ENCODE measurements at places on chromosomes 2 and 18.

DNA sequence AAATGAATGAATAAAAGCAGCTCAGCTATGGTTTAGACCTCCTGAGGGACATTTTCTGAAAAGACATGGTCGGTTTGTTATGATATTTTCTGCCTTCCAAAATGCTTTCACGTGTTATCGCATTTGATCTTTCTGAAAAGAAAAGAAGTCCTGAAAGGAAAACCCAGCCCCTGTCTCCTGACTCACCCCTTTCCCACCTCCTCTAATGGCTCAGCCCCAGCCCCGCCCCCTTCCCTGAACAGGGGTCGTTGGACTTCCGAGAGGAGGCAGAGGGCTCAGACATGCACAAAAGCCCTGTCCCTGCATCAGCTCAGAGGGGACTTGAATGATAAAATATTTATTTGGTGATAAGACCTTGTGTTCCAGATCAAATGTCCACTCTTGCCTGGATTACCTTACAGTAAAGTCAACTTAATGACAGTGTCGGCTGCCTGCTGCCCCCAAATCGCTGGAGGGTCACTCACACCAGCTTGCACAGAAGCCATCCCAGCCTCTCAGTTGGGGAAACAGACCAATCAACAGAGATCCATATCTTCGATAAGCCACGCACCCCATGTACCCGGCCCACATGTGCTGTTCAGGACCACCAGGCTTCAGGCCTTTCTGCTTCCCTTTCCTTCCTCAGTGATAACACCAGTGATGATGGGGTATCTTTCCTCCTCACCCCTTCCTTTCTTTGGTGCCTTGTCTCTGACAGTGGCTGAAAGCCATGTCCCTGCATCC is 69.6 kb downstream of the CLHC1 start:
- no peak overlapping the region for H3K27ac ChIP-seq
- H3K27me3 ChIP-seq = no peaks in the 10 kb centered on the region
- DNase-seq = no peak
- peaks cover 3% of the 10 kb centered on the region for H3K4me1 ChIP-seq

- H3K4me1 ChIP-seq = no peaks in the 10 kb centered on the region
- DNase-seq = no peak
- no peak overlapping the region for H3K4me3 ChIP-seq
- no peak overlapping the region for H3K27ac ChIP-seq
Observed at GRCh38 chr2:6452702-6453481, 412.8 kb downstream of the CMPK2 start.

GRCh38 chr2:230569298-230569697 is 143.3 kb upstream of the CAB39 start:
- no peak overlapping the region for H3K27ac ChIP-seq
- peaks cover 27% of the 10 kb centered on the region for H3K36me3 ChIP-seq
- peaks cover under 1% of the 10 kb centered on the region for H3K4me1 ChIP-seq
- H3K27me3 ChIP-seq = no peaks in the 10 kb centered on the region

DNA sequence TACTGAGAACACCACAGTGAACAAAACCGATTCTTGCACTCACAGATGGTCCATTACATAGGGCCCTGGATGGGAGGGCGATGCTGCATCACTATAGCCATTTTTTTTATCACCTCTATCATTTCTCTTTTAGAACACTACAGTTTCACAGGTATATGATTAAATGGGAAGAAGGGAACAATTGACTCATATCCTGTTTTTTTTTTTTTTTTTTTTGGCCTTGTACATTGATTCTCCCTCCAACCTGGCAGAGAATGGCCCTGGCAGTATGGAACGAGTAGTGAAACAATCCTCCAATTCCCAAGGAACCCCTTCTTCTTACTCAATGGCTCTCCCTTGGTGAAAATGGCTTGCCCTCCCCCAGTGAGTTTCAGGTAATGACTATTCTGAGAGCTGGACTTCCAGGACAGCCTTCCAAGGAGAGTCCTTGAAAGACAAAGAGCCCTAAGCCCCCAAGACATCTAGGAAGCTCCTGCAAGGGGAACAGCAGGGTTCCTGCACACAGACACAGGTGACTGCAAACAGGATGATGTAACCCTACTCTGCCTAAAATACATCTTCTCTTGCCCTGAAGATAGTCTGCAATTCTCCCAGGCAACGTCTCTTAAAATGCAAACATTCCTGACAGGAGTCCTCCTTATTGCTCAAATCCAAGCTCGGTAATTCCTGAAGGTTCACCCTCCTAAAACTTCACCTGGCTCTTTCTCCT is 405.4 kb downstream of the SETBP1 start:
- no peak for DNase-seq
- peaks cover 2% of the 10 kb centered on the region for H3K27me3 ChIP-seq
- no peak overlapping the region for H3K27ac ChIP-seq

DNA sequence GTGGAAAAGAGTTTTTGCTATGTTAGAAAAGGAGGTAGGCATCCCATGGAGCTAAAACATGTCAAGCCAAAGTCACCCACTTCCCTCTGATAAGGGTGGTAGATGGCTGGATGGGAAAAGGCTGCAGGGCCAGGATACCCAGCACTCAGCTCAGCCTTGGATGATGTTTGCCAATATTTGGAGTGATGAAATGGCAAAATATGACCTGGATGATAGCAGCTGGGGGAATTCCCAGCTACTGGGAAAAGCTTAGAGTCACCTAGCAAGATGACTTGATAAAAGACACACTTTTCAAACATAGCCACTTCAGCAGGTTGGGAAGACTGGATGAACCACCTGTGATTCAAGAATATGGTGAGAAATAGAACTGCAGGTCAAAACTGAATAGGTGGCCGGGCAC is 10.1 kb downstream of the RFX8 start:
- no peak overlapping the region for H3K27ac ChIP-seq
- no peak for DNase-seq
- H3K36me3 ChIP-seq = peaks cover 8% of the 10 kb centered on the region

GRCh38 chr2:11254100-11254536 is 90.3 kb downstream of the ROCK2 start:
- no peaks in the 10 kb centered on the region for H3K4me1 ChIP-seq
- H3K27me3 ChIP-seq = no peaks in the 10 kb centered on the region
- no peak overlapping the region for H3K27ac ChIP-seq
- H3K4me3 ChIP-seq = no peak overlapping the region

DNA sequence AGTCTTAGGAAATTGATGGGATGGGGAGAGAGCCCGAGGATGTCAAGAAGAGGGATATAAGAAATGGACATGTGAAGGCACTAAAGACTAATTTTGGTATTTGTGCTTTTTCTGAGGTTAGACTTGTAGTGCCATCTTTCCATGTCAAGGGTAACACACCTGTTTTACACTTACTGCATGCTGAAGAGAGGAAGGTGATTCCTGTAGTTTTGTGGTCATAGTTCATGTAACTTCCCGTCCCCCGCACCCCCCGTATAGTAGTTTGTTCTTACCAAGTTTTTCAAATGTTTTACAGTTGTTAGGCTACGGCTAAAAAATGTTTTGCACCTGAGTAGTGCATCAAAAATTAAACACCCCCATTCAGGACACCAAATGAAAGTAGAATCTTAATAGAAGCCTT is 73.8 kb downstream of the CLIP4 start:
- no peaks in the 10 kb centered on the region for H3K27me3 ChIP-seq
- H3K4me1 ChIP-seq = peaks cover 13% of the 10 kb centered on the region
- DNase-seq = peak; percentile 51
- peaks cover 19% of the 10 kb centered on the region for H3K36me3 ChIP-seq
- no peak overlapping the region for H3K4me3 ChIP-seq

DNA sequence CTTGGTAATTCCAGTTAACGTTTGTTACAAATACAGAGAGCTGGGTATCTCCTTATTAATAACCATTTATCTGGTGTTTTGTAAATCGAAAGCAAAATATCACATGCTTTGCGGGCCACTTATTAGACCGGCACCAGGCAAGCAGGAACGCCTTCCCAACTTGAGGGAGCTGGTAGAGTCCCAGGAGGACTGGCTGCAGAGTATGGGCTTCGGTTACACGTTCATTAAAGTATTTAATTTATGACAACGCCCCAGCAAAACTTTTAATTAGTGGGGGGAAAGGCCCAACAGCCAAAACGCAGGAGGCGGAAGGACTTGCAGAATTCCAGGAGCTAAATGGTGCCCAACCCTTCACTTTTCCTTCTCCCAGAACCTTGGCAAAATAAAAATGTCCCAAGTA is 3.7 kb downstream of the SMAD7 start:
- H3K4me3 ChIP-seq = peak overlapping the region; percentile 93
- DNase-seq = no peak
- H3K27ac ChIP-seq = no peak overlapping the region
- H3K27me3 ChIP-seq = no peaks in the 10 kb centered on the region

DNA sequence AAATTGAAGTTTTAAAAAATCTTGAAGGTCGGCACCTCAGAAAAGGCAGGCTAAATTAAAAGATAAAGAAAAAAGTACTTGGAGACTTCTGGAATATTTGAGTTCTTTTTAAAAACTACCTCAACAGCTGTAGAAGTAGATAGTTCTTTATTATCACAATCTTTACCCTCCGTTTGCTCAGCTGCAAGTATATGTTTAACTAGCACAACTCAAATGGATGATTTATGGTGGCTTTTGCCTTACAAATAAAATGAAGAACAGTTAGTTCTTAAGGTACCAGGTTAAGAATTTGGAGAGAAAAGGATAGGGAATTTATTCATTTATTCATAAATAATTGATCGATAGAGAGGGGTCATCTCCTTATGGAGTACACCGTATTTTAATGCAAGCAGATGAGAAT is 237.6 kb upstream of the FOSL2 start:
- no peak overlapping the region for H3K4me3 ChIP-seq
- peaks cover 20% of the 10 kb centered on the region for H3K36me3 ChIP-seq
- DNase-seq = no peak
- no peaks in the 10 kb centered on the region for H3K27me3 ChIP-seq
- H3K27ac ChIP-seq = no peak overlapping the region

DNA sequence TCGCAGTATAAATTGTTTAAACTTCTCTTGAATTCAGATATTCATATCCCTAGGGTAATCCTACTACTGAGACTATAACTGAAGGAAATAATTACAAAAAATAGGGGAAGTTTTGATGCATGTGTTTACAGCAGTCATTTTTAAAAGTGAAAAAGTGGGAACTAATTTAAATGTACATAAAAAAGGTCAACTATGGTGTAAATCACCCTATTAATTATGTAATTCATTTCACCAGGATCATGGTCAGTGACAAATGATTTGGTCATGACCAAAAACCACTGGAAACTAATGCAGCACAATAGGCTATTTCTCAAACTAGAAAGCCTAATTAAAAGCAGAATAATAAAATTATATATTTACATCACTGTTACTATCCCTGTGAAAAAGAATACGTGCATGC is 5.0 kb upstream of the CNGA3 start:
- H3K27me3 ChIP-seq = peaks cover 47% of the 10 kb centered on the region
- H3K27ac ChIP-seq = no peak overlapping the region
- peaks cover 2% of the 10 kb centered on the region for H3K4me1 ChIP-seq
- H3K4me3 ChIP-seq = no peak overlapping the region
- peaks cover 2% of the 10 kb centered on the region for H3K36me3 ChIP-seq

DNA sequence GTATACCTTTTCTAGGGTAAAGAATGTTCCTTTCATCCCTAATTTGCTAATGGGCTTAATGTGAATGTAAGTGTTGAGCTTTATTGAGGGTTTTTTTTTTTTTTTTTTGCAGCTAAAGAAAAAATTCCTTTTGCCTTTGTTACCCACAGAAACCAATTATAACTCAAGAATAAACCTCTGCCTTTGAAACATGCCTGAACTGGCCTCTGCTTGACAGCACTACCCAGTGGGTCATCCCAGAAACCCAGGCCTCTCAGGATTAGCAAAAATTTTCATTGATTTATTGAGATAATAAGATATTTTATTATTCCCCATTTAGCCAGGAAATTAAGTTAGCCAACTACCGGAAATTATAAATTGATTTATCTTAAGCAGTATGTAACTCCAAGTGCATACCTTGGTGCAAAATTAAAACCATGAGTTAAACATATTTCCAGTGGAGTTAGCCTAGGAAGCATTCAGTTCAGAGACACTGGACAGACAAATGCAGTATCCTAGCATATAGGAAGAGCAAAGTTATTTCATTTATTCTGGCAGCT is 67.0 kb upstream of the RASGRP3 start:
- peaks cover 13% of the 10 kb centered on the region for H3K27me3 ChIP-seq
- no peak overlapping the region for H3K4me3 ChIP-seq
- no peaks in the 10 kb centered on the region for H3K36me3 ChIP-seq
- no peak for DNase-seq
- H3K4me1 ChIP-seq = no peaks in the 10 kb centered on the region

GRCh38 chr2:45446016-45446415 is 165.1 kb downstream of the SRBD1 start:
- no peak overlapping the region for H3K4me3 ChIP-seq
- no peaks in the 10 kb centered on the region for H3K36me3 ChIP-seq
- DNase-seq = no peak
- H3K27ac ChIP-seq = no peak overlapping the region
- peaks cover 7% of the 10 kb centered on the region for H3K4me1 ChIP-seq

DNA sequence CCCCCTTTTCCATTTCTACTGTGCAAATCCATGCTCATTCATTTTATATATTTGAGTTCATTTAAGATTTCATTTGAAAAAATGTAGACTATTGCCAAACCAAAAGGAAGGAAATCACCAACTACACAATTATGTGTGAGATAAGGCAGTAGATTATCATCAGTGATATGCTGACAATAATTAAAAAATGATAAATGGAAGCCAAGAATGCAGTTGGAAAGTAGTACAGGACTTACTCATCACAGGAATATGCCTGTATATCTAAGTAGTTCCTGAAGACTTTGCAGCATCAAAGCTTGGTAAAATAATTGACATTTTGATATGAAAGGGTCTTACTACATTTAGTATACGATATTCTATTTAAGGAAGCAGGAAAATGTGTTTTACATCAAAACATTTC is 166.1 kb upstream of the OTX1 start:
- no peak overlapping the region for H3K4me3 ChIP-seq
- H3K27me3 ChIP-seq = no peaks in the 10 kb centered on the region
- H3K36me3 ChIP-seq = peaks cover 6% of the 10 kb centered on the region

- no peaks in the 10 kb centered on the region for H3K4me1 ChIP-seq
- H3K4me3 ChIP-seq = no peak overlapping the region
- no peak overlapping the region for H3K27ac ChIP-seq
- H3K27me3 ChIP-seq = no peaks in the 10 kb centered on the region
Observed at GRCh38 chr2:96449174-96449573, 56.0 kb downstream of the NEURL3 start.

GRCh38 chr2:217331523-217332416 is 471.9 kb upstream of the TNP1 start:
- H3K36me3 ChIP-seq = no peaks in the 10 kb centered on the region
- H3K4me1 ChIP-seq = no peaks in the 10 kb centered on the region
- no peak for DNase-seq
- H3K27me3 ChIP-seq = no peaks in the 10 kb centered on the region

- H3K27ac ChIP-seq = no peak overlapping the region
- no peaks in the 10 kb centered on the region for H3K27me3 ChIP-seq
- no peaks in the 10 kb centered on the region for H3K36me3 ChIP-seq
- H3K4me3 ChIP-seq = no peak overlapping the region
Observed at GRCh38 chr2:192288295-192288694, 93.6 kb upstream of the TMEFF2 start.

DNA sequence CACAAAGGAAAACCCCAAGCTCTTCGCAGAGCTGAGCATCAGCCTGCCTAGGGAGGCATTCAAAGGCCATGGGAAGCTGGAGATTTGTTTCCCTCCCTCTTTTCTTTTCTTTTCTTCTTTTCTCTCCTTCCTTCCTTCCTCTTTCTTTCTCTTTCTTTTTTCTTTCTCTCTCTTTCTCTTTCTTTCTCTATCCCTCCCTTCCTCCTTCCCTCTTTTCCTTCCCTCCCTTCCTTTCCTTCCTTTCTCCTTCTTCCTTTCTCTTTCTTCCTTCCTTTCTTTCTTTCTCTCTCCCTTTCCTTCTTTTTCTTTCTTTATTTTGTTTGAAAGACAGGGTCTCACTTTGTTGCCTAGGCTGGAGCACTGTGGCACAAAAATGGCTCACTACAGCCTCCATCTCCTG is 168.4 kb upstream of the ARL4C start:
- H3K36me3 ChIP-seq = no peaks in the 10 kb centered on the region
- no peaks in the 10 kb centered on the region for H3K4me1 ChIP-seq
- no peak overlapping the region for H3K4me3 ChIP-seq
- no peak overlapping the region for H3K27ac ChIP-seq
- no peaks in the 10 kb centered on the region for H3K27me3 ChIP-seq

Data from activated CD4-positive, alpha-beta T cell treated with anti-CD3 and anti-CD28 coated beads, Interleukin-2, amount 10 ng/mL, durations not matched to agents 7 days and 5 days (primary cell).